Stimulated activated CD4-positive, alpha-beta T cell treated with anti-CD3 and anti-CD28 coated beads, Interleukin-2, amount 100 ng/mL, for 48 hours (primary cell): ENCODE measurements at places on chromosomes 13 and 19.

DNA sequence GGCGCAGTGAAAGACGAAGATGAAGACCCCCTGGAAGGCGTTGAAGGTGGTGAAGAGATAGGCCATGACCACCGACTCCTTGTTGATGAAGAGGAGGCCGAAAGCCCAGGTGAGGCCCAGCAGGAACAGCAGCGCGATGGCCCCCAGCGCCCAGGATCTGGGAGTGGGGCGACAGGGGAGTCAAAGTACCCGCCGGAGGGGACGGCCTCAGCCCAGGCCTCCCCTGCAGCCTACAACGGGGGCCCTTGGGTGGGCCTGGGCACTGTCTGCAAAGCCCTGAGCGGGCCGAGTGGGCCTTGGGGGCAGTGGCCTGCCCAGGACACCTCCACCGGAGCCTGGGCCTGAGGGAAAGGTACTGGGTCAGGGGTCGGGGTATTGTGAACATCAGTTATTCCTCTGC lies 19.0 kb upstream of the ASF1B start:
- no peak for DNase-seq

- DNase-seq: no peak
These were observed 10.8 kb downstream of the F2RL3 start for GRCh38 chr19:16899566-16900075.

GRCh38 chr13:45909673-45910072 lies 58.1 kb upstream of the SIAH3 start:
- DNase-seq: no peak

- DNase-seq: no peak
These were observed 72.2 kb downstream of the MAP4K1 start for GRCh38 chr19:38545596-38545995.

DNA sequence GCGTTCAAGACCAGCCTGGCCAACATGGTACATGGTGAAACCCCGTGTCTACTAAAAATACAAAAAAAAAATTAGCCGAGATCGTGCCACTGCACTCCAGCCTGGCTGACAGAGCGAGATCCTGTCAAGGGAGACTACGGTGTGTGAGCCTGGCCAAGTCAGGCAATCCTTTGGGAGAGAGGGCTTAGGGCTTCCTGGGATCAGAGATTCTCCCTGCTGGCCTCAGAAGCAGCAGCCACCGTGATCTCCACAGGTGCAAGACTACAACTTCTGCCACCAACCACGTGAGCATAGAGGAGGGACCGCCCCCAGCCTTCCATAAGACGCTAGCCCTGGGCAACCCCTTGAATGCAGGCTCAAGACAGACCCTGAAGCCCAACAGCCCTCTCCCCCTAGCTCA lies 7.6 kb downstream of the MFSD12 start:
- no peak for DNase-seq
